ENCODE measurements at places on chromosomes 16 and 17.

DNA sequence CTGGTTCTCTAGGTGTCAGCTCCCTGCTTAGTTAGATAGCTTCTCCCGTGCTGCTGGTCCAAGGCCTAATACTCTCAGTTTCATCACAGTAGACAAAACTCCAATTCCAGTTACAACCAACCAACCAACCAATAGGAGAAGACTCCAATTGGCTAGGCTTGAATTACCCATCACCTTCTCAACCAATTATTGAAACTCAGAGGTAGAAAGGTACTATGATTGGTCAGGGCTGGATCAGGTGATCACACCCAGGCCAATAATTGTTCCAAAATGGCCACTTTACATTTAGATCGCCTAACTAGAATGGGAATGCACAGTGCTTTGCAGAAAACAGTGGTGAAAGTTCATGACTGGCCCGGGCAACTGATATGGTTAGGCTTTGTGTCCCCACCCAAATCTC lies 49.5 kb upstream of the CRHR1 start:
- no peak for DNase-seq

- no peak for DNase-seq
These were observed 59.1 kb downstream of the NOG start for GRCh38 chr17:56652628-56653027.

DNA sequence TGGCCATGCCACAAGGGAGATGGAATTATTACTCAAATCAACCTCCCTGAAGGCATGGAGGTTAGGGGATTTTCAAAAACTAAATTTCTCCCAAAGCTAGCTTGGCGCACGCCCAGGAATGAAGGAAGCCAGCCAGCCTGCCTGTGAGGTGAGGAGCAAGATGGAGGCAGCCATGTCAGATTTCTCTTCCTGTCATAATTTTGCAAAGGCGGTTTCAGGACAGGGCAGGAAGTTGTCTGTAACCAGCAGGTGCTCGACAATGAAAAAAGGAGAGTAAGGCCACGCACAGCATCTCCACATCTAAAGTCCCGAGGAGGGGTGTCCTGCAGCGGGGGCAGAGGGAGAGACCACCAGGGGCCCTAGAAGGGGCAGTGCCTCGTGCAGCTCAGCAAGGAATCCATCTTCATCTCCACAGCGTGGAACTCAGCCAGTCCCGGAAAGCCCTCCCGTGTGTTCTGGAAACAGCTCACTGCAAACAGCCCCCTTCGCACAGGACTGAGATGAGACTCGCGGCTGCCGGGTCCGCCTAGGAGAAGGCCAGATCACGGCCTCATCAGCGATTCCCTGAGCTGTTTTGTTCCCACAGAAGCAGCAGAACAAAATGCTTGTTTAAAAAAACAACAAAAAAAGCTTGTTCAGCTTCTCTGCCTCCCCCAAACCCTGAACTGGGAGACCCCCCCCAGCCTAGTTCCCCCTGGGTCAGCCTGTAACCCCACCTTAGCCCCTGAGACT lies 47.8 kb downstream of the SLC7A5 start:
- no peak for DNase-seq

DNA sequence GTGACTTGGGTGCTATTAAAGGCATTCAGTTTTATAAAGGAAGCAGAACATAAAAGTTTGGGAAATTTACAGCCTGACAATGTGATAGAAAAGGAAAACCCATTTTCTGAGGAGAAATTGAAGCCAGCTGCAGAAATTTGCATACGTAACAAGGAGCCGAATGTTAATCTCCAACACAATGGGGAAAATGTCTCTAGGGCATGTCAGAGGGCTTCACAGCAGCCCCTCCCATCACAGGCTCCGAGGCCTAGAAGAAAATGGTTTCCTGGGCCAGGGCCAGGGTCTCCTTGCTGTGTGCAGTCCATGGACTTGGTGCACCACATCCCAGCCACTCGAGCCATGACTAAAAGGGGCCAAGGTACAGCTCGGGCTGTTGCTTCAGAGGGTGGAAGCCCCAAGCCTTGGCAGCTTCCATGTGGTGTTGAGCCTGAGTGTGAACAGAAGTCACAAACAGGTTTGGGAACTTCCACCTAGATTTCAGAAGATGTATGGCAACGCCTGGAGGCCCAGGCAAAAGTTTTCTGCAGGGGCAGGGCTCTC lies 23.9 kb upstream of the TOM1L1 start:
- DNase-seq: no peak

DNA sequence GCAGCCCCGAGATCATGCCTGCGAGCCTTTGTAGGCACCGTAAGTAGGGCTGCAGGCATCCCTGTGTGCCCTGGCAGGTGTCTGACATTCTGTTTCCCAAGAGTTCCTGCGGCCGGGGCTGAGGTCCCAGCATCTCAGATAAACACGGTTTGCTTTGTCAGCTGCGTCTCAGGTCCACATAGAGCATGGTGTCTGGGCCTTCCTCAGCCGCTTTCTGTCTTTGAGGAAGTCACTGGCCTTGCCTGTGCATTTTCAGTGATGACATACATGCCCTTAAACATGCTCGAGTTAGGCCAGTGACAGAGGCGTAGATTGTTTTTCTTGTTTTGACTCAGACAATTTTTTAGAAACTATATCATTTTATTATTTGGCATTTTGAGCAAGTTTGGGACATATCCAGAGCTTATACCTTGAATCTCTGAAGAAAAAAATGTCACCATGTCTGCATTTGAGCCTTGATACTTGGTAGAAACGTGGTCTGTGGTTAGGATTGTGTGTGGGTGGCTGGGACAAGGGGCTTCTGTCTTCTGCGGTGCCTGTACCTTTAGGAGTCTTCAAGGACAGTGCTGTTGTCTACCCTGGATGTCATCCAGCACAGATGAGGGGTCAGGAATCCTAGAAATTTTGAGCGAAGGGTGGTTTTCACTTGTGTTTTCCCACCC lies 105.8 kb downstream of the SNX29 start:
- no peak for DNase-seq

GRCh38 chr17:46942441-46943217 lies 19.7 kb downstream of the GOSR2 start:
- DNase-seq: peak; percentile 38

- DNase-seq: no peak
These were observed 16.6 kb downstream of the NOS2 start for GRCh38 chr17:27783440-27784350.

DNA sequence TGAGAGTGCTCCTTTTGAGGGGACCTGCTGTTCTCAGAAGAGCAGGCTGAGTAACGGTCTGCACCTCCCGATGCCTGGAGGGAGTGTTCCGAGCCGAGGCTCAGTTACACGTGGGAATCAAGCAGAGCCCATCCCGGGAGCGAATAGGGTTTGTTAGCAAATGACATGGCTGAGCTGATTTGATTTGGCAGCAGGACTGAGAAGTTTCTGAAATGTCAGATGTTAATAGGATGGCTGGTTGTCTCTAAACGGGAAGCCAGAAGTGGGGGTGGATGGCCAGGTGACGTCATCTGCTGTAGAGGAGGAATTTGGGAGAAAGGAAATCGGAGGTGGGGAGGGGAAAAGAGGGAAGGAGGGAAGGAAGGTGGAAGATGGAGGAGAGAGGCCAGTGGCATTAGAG lies 128.0 kb downstream of the RAP1GAP2 start:
- DNase-seq: no peak

GRCh38 chr17:34582185-34582900 lies 3.0 kb downstream of the TMEM132E start:
- no peak for DNase-seq

DNA sequence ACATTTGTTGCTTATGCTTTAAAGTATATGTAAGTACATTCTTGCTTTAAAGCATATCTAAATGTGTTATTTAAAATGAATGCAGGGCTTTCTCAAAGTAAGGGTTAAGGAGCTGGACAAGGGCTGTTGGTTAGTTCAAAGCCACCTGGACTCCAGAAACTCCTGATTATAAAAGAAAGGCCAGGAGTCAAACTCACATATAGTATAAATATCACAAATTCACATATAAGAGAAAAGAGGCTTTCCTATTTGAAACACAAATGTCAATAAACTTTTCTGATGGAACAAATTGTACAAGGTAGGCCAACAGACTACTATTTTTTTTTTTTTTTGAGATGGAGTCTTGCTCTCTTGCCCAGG lies 84.5 kb upstream of the CORO6 start:
- no peak for DNase-seq

- no peak for DNase-seq
These were observed 297.5 kb downstream of the CA10 start for GRCh38 chr17:51860954-51861561.

DNA sequence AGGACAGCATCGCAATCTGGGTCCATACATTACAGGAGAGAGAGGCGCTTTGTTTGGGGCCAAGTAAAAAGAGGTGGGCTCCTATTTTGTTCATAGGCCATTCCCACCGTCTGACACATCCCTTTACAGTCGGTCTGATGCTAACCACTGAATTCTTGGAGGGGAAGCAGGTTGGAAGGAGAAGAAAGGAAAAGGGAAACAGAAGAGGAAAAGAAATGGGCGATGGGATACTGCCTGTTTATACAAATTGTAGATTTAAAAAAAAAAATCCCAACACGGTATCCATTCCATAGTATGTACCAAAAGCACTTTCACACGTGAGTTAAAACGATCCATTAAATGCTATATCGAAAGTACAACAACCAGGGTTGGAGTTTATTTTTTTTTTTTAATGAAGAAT lies 4.0 kb upstream of the ZFHX3 start:
- DNase-seq: no peak

DNA sequence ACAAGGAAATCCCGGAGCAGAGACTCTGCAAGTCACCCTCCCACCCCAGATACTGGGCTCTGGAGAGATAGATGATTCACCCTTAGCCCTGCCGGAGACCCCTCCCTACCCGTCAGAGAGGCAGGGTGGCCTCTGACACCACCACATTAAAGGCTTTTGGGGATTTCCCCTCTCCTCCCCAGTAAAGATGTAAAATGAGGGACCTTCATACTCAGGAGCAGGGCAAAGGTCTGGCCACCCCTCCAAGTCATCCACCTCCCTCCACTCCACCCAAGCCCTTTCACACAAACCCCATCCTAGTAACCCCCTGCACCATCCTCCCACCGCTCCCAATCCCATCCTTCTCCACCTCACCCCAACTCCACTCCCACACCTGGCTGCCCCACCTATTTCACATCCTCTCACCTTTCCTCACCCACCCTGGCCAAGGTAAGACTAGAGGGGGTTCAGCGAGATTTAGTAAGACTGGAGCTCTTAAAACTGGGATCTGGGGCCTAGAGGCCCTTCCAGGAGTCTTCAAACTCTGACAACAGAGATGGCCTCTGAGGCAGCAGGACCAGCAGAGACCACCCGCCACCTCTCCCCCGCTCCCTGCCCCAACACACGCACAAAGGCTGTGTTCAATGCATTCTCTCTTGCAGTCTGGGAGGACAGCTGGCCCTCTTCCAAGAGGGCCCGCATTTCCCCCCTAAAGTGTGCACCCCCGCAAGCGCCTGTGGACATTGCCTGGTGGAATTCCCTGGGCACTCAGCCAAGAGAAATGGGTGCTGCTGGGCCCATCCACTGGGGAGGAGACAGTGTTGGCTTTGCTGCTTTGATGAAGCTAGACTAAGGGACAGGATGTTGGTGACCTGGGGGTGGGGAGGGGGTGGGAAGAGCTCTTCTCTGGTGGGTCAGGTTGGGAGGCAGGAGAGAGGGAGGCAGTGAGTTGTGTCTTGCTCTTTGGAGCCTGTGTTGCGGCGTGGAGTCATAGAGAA lies 1.1 kb downstream of the ABAT start:
- DNase-seq: peak; percentile 37

- no peak for DNase-seq
These were observed 215.7 kb downstream of the IRX3 start for GRCh38 chr16:54070789-54071343.

- no peak for DNase-seq
These were observed 194.9 kb upstream of the RBFOX1 start for GRCh38 chr16:7137560-7138330.

- DNase-seq: no peak
These were observed 63.5 kb upstream of the TEX2 start for GRCh38 chr17:64326420-64327054.

- no peak for DNase-seq
These were observed 100.0 kb upstream of the MED13 start for GRCh38 chr17:62164747-62165722.

GRCh38 chr17:61783556-61784304 lies 79.6 kb downstream of the BRIP1 start:
- DNase-seq: no peak

- no peak for DNase-seq
These were observed 7.7 kb downstream of the CORO6 start for GRCh38 chr17:29615048-29615385.

GRCh38 chr17:622356-622755 lies 92.3 kb downstream of the VPS53 start:
- DNase-seq: no peak

DNA sequence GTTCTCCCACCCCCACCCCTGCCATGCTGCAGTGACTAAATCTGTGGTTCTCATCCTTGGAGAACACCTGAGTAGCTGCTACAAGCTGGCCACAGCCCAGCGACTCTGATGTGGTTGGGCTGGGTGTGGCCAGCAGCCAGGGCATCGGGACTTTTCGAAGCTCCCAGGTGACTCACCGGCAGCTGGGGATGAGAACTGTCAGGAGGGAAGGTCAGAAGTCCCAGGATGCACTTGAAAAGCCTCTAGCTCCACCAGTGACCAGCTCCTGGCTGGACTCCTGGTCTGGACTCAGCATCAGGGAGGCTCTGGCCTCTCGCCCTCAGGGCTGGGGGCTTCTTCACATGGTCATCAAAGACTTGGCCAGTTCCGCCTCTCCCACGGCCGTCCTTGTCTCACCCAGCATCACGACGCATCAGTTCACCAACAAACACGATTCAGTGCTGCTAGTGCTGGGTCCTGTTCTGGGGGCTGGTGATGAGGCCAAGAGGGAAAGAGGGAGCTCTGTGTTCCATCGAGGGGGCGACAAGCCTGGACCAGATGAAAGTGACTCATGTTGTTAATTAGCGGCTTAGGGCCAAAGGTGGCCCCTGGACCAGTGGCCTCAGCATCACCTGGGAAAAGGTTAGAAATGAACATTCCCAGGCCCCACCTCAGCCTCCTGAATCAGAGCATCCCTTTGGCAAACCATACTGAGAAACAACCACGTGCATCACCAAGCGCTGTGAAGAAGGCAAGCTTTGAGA lies 3.9 kb upstream of the C17orf99 start:
- DNase-seq: no peak

DNA sequence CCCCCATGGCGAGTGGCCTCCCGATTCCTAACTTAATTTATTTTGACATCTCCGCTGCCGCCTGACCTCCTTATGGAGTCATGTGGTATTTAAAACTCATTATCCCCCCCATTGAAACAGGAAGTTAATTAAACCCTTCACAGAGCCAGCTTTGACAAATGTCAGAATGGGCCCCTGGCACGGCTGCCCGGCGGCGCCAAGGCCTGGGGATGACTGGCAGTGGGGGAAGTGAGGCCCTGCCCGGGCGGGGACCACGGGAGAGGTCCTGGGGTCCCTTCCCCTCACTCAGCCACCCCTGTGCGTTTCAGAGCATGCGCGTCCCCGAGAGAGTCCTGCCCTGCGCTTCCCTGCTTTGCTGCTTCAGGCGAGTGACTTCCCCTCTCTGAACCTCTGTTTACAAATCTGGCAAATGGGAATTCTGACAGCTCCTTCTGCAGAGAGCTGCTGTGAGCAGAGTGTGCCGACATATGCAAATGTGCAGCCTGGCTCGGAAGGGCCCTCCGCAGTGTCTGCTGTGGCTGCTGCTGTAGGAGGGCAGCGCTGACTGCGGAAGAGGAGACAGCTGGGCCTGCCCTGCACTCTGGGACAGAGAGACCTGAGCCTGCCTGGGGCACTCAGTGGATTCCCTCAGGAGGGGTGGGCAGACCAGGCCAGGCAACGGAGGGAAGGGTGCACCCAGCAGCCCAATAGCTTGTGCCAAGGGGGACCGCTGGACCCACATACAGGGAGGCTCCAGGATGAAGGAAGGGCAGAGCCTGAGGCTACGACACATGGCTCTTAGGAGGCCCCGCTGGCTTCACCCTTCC lies 4.4 kb upstream of the ZFPM1 start:
- DNase-seq: no peak

All from activated CD4-positive, alpha-beta T cell treated with anti-CD3 and anti-CD28 coated beads for 24 hours (primary cell).